ENCODE measurements at places on chromosomes 13 and 19.
A peak's percentile ranks its signal among the peaks of the same experiment; 100 is the strongest.

- DNase-seq = no peak
These were observed 18.7 kb downstream of the EFNA2 start for GRCh38 chr19:1304197-1304924.

- DNase-seq = peak; percentile 24
These were observed 102.8 kb downstream of the KATNAL1 start for GRCh38 chr13:30204564-30204963.

DNA sequence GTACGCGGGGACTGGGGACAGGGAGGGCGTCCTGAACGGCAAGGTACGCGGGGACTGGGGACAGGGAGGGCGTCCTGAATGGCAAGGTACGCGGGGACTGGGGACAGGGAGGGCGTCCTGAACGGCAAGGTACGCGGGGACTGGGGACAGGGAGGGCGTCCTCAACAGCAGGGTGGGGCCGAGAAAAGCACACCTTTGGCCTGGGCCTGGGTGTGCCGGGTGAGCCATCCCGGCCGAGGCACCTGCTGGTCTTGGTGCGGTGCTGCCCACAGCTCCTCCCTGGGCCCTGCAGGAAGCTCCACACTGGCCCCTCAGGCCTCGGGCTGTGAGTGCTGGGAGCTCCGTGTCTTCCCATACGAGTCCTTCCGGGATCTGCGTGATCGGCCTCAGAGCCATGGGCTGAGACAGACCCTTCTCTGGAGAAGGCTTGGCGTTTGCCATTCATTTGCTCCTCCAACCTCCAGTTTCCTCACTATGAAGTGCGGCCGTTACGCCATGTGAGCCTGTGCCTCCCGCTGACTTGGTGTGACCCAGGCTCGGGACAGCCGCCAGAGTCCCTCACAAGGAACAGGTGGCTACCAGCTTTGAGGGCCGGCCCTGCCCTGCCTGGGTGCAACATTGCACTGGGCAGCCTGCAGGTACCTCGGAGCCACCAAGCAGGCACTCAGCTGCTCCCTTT is 7.8 kb upstream of the ZNF554 start:
- no peak for DNase-seq

DNA sequence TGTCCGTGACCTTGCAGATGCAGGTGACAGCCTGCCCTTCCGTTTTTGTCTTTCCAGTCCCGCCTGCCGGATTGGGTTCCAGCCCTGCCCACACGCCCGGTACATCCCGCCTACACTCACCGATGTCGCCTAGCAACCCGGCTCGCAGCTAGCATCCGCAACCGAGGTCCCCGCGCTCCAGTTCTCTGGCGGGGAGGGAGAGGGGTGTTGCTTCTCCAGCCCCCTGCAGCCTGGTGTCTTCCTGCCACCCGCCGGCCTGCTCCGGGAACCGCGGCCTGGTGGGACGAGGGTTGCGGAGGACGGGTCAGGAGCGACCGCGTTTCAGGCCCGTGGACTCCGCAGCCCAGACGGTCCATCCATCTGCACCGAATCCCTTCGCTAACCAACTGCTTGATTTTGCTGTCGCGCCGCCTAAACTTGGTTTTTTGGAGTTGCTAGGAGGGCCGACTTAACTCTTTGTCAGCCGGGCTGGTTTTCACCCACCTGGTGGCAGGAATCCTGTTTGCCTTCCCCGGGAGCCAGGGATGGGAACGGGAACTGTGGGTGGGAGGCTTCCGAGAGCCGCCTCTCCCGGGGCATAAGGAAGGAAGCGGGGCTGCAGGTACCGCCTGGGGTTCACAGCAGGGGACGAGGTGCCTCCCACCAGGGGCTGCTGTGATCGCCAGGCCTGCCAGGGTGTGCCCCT is 15.4 kb upstream of the MATK start:
- DNase-seq = peak; percentile 75

Data from activated T-cell treated with anti-CD3 and anti-CD28 coated beads, Interleukin-2, amount 50 U/mL, for 48 hours (primary cell).